Right lobe of liver (tissue), 6 donors: ENCODE measurements at places on chromosomes 6 and 20. TPM values are rescaled to one million over a fixed set of nuclear protein-coding genes. Genes with fewer than 3 reads are reported as not detected.

GRCh38 chr6:11275598-11275997, 43.1 kb upstream of the NEDD9 start:
- no peak overlapping the region for H3K27ac ChIP-seq
- H3K27me3 ChIP-seq, result no peaks in the 10 kb centered on the region
- H3K4me3 ChIP-seq, result no peak overlapping the region
- no peaks in the 10 kb centered on the region for H3K36me3 ChIP-seq
- DNase-seq, result peak; percentile 33

Gene CLPSL2
- total RNA-seq, result not detected

DNA sequence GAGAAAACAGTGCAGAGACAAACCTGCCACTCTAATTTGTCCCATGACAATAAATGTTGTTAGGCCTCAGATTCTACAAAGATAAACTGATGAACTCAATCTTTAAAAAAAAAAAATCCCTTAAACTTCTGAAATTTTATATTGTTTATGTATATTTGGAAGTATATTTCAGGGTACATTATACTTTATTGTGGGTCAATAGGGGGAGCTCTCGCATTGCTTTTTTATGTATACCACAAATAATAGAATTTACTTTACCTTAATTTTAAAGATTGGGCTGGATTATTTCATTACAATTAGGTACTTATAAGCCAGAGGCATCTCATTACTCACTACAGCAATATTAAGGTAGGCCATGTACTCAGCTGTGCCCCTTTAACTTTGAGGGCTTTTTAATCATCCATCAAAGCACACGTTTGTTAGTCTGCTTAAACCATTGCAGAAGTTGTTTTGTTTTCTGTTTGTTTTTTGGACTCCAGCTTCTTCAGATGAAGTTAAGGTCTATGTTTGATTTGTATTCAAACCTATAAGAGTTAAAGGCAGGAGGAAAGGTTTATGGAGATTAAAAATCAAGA, 56.3 kb upstream of the EYA4 start:
- no peak for DNase-seq
- H3K27me3 ChIP-seq, result no peaks in the 10 kb centered on the region
- no peak overlapping the region for H3K27ac ChIP-seq
- no peaks in the 10 kb centered on the region for H3K4me1 ChIP-seq

- H3K27ac ChIP-seq, result no peak overlapping the region
- peak; percentile 67 for DNase-seq
- no peaks in the 10 kb centered on the region for H3K27me3 ChIP-seq
- H3K36me3 ChIP-seq, result no peaks in the 10 kb centered on the region
- no peaks in the 10 kb centered on the region for H3K4me1 ChIP-seq
- no peak overlapping the region for H3K4me3 ChIP-seq
Measured at GRCh38 chr20:1108437-1108920, 9.9 kb upstream of the PSMF1 start.

Gene ISM1
- total RNA-seq, result 2.1 TPM

Gene PRDM13
- total RNA-seq, result not detected

DNA sequence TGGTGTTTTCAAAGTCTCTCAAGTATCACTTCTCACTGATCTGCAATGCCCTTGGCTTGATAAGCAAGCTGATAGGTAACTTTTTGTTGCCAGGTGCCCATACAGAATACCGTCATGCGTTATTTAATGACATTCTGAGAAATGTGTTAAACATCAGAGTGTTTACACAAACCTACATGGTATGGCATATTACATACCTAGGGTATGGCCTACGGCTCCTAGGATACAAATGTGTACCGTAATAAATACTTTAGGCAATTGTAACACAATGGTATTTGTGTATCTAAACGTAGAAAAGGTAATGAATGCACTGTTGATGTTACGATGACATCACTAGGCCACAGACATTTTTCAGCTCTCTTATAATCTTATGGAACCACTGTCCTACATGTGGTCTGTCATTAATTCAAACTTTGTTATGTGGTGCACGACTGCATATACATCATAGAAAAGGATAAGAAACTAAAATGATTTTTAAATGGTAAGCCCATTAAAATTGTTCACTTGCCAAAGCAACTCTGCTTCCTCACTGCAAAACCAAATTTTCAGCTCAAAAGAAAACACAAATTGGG, 35.7 kb downstream of the CSNK2A1 start:
- no peak overlapping the region for H3K4me3 ChIP-seq
- peaks cover 23% of the 10 kb centered on the region for H3K4me1 ChIP-seq
- DNase-seq, result no peak
- no peaks in the 10 kb centered on the region for H3K27me3 ChIP-seq

DNA sequence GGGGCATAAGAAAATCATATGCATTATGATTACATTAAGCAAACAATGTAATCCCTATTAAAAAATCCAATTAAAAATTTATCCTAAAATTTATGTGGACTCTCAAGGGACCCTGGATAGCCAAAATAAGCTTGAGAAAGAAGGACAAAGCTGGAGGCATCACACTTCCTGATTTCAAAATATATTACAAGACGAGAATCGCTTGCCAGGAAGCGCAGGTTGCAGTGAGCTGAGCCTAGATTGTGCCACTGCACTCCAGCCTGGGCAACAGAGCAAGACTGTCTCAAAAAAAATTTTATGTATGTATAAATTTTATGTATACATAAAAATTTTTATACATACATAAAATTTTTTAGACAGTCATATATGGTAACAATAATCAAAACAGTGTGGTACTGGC, 48.5 kb upstream of the GCNT2 start:
- no peaks in the 10 kb centered on the region for H3K36me3 ChIP-seq
- H3K4me1 ChIP-seq, result no peaks in the 10 kb centered on the region
- H3K27ac ChIP-seq, result no peak overlapping the region

DNA sequence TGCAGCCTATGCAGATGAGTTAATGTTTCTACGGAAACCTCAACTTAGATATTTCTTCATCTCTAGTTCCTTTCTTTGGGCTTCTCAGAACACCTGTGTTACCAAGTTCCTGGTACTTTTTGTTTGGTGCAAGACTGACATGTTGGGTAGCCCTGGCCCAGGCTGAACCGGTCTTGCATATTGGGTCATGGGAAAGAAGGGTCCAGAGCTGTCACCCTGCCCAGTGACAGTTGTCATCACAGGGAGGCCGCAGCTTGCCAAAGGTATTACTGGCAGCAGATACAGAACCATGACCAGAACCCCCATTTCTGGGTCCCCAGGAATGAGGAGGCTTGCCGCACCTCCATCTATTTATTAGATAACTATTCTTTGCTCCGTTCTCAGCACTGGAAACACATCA, 40.2 kb downstream of the PDYN start:
- no peak for DNase-seq
- no peaks in the 10 kb centered on the region for H3K4me1 ChIP-seq
- no peaks in the 10 kb centered on the region for H3K36me3 ChIP-seq

DNA sequence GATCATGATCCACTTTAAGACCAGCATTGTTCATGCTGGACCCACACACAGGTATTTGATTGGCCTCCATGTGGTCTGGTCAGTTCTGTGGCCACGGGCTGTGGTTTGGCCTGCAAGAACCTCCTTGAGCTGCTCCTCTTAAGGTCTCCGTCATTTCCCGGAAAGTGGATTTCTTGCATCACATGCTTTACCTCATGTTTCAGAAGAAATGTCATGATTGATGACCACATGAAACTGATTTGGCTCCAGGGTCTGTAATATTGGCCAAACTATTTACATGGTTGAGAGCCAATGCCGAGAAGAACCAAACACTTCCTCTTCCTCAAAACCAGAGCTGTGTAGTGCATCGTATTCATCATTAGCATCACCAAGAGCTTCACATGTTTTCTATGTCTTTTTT, 13.2 kb upstream of the RSPH3 start:
- no peak overlapping the region for H3K27ac ChIP-seq
- DNase-seq, result no peak
- no peak overlapping the region for H3K4me3 ChIP-seq
- no peaks in the 10 kb centered on the region for H3K27me3 ChIP-seq
- no peaks in the 10 kb centered on the region for H3K4me1 ChIP-seq

GRCh38 chr20:50534567-50534966, 24.4 kb downstream of the PTPN1 start:
- no peak for DNase-seq
- no peaks in the 10 kb centered on the region for H3K36me3 ChIP-seq
- H3K27me3 ChIP-seq, result no peaks in the 10 kb centered on the region
- no peak overlapping the region for H3K27ac ChIP-seq

DNA sequence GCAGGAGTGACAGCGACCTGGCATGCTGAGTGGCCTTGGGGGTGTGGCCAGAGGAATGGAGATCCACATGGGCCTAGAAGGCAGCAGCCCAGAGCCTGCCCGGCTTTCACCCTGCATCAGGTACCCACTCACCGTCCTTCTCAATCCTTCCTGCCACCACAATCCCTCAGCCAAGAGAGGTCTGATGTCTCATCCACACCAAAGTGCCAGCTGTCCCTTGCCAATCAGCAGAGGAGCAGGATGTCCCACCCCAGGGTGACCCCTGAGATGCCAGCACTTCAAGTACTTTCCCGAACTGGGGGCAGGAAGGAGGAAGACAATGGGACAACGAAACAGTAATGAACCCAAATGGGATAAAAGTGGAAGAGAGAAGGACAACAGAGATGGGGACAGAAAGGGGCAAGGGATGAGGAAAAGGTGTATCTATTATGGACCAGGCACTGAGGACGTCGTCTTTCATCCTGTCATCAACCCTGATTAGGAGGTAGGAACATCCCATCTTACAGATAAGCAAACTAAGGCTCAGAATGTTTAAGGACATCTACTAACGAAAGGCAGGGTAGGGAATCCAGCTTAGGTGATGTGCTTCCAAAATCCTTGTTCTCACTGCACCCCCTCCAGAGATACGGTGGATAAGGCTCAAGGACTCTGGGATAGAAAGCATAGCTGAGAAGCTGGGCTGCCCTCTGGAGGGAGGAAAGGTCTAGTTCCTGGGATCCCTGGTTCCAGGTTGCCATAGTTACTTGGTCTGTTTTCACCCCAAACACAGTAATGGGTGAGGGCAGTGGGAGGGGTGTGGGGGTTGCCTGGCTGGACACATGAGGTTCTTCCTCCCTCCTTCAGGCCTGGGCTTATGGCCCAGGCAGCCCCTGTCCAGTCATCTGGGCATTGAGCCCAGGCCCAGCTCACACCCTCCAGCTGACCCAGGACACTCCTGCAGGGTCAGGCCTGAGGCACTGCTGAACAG, 4.5 kb upstream of the TNXB start:
- H3K4me1 ChIP-seq, result no peaks in the 10 kb centered on the region
- H3K36me3 ChIP-seq, result peaks cover 10% of the 10 kb centered on the region
- DNase-seq, result no peak
- no peaks in the 10 kb centered on the region for H3K27me3 ChIP-seq
- H3K4me3 ChIP-seq, result no peak overlapping the region

Gene PPP1R14C
- not detected for total RNA-seq

DNA sequence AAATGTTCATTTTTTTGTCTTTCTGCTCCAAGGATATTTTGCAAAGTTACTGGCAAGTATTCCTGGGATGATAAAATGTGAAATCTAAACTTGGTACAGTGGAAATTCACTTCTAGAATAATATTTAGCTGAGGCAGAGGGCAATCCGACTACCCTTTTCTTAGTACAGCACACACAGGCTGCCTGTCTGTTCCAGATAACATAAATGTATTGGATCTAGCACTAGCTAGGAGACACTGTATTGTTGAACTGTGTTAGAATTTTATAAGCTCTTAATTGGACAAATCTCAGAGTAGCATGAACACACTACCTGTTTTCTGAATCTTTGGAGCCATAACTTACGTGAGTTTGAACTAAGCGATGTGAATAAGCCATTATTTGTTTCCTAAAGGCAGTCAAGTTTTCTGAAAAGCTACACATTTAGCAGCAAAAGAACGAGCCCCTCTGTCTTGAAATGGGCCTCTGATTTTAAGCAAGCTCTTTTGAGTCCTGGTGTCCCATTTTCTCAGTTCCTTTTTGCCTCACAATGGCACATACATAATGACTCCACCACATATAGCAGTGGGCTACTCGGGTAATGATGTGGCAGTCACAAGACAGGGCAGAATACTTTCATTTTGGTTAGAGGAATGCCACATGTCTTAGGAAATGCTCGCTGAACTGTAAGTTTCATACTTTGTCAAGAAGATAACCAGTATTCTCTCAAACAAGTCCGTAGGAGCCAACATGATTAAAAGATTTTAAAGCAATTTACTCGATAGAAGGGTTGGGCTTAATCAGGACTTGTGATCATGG, 116.5 kb upstream of the ESR1 start:
- H3K27ac ChIP-seq, result peak overlapping the region; percentile 41
- DNase-seq, result no peak
- no peaks in the 10 kb centered on the region for H3K4me1 ChIP-seq
- H3K27me3 ChIP-seq, result no peaks in the 10 kb centered on the region
- no peaks in the 10 kb centered on the region for H3K36me3 ChIP-seq

Gene RSPH9
- not detected for total RNA-seq
